ENCODE measurements at places on chromosomes 7 and 10.

- no peak for DNase-seq
These were observed at the start of gene SEMA3A for GRCh38 chr7:84194484-84195271. Gene SEMA3A (minus strand): TSS chr7:84194789. CDS start chr7:84194586, 203 bp downstream.

DNA sequence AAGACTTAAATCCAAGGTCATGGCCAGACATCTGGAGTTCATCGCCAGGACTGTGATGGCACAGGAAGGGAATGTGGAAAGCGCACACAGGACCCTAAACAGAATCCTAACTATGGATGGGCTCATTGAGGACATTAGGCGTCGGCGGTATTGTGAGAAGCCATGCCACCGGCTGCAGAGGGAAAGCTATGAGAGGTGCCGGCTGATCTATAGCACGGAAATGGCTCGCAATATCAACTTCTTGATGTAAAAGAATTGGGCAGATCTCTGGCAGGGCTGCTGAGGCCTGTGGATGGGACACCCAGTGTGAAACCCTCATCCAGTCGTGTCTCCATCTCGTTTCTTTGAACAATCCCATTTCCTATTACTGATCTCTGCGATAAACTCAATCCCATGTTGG, 6.3 kb upstream of the CTBP2 start:
- DNase-seq, result no peak

DNA sequence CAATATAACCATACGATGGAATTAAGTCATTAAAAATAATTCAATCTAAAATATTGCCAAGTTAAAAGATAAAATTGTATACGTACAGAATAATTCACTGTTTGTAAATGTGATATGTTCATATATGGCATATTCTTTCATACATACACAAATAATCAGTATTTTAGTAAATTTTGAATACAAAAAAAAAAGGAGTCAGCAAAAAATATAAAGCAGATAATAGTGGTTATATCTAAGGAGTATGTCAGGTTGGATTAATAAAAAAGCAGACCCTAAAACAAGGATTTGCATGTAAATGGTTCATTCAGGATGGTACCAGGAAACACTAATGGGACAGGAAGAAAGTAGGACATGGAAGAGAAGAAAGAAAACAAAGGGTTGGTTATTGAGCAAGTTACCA, 59.5 kb downstream of the XPNPEP1 start:
- no peak for DNase-seq

- no peak for DNase-seq
These were observed at the start of gene SPACDR for GRCh38 chr7:100464210-100464660. Gene SPACDR (minus strand): TSS chr7:100464260. CDS start chr7:100464025, 235 bp downstream.

- DNase-seq, result no peak
These were observed 578.9 kb downstream of the AUTS2 start for GRCh38 chr7:70177166-70177565.

DNA sequence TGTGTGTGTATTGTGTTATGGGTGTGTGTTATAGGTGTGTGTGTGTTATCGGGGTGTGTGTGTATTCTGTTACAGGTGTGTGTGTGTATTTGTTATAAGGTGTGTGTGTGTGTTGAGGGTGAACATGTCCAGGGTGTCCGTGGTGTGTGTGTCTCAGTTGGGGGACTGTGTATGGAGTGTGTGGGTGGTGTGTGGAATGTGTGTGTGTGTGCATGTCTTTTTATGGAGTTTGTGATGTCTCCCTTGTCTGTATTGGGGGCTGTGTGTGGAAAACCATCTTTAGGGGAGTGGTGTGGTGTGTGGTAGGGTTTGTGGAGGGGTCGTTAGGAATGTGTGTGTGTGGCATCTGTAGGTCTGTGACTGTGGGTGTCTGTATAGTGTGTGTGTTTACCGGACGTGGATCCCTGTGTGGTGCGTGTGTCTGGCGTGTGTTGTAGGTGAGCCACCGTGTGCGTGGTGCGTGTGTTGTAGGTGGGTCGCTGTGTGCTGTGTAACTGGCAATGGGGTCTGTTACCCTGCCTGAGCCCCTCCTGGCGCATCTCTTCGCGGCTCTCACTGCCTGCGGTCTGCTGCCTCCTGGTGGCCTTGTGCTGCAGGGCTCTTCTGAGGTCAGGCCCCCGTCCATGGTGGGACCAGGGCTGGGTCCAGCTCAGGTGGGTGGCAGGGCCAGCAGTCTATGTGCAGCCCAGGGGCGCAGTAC, 61.7 kb downstream of the PALD1 start:
- no peak for DNase-seq

DNA sequence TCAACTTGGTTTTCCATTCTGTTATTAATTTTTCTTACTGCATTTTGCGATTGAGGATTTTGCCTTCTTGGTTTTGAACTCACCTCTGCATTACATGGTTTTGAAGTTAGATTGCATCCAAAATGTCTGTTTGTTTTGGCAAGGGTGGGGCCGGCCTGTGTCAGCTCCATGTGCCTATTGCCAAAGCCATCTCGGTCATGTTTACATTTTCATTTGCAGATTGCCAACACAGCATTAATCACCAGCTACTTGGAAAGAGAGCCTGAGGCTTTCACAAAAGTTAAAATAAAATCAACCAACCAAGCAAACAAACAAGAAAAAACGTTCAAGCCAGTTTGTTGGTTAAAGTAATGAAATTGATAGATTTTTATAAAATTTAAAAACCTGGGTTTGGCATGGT, 695.8 kb downstream of the TYW1 start:
- no peak for DNase-seq

DNA sequence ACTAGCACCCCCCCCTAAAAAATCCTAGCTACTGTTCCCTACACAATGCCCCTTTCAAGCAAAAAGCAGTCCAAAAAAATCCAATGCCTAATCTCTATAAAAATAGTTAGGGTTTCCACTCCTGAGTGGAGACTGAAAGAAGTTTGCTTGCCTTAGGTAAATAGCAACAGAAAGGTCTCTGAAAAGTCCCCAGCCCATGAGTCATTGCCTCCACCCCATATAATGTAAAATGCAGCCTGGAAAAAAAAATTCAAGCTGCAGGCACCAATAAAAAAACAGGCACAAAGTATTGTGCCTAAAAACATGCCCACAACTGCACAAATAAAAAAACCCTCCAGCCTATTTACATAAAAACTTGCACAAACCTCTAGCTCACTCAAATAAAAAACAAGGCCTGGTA, 47.5 kb downstream of the ZNF680 start:
- DNase-seq, result no peak

DNA sequence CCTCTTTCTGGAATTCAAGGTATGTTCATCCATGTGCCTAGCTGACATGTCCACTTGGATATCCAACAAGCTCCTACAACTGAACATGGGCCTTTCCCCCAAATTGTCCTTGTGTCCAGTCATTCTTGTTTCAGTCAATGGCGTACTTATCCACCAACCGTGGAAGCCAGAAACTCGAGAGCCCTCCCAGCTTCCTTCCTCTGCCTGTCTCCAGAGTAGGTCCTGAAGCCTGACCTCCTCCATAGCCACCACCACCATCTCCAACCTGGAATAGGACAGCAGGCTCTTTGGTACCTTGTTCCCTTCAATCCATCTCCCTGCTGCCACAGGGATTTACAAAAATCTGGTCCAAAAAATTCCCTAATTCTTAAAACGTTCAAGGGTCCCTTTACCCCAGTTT, 305.1 kb downstream of the RPS24 start:
- no peak for DNase-seq

DNA sequence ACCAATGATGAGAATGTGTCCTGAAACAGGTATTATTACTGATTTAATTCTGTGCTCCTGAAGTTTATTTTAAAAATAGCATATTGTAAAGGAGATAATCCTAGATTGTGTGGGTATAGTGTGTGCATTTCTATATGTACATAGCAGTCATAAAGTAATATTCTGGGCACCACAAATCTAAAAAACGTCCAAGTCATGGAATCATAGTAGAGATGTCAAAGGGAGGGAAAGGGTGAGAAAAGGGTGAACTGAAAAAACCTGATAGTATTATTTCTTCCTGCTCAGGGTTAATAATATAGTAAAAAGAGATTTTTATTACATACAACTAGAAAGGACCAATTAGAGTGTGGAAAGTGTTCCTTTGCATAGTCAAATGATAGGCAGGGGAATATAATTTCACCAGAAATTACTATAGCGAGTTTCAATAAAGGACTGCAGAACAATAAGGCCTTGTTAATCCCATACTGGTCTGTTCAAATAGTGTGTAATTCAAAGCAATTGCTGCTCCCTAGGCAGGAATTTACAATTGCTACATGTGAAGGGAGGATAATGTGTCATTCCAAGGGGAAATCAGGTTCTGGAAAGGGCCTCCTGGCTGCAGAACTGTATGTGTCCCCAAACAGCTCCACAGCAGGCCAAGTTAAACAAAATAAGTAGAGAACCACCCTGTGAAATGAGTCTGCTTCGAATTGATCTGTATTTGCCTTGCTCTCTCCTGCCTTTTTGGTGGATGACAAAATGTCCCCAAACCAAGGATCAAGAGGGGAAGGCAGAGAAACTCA, 42.5 kb upstream of the KMT2E start:
- no peak for DNase-seq

DNA sequence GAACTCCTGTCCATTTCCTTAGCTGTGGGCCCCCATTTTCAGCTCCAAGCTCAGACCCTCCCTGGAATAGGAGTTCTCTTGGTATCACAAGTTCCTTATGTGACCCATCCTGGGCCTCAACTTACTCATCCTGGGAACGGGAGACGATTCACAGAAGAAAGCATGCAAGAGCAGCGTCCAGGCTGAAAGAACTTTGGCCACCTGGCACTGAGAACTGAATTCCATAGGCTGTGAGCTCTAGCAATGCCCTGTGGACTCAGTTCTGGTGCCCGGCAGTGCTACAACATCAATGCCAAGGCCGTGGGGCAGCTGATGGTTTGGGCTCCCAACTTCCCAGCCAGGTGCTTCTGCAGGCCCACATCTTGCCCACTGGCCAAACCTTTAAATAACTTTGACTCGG, 3.9 kb upstream of the CUEDC2 start:
- no peak for DNase-seq
